ENCODE measurements at places on chromosomes 1 and 21.

DNA sequence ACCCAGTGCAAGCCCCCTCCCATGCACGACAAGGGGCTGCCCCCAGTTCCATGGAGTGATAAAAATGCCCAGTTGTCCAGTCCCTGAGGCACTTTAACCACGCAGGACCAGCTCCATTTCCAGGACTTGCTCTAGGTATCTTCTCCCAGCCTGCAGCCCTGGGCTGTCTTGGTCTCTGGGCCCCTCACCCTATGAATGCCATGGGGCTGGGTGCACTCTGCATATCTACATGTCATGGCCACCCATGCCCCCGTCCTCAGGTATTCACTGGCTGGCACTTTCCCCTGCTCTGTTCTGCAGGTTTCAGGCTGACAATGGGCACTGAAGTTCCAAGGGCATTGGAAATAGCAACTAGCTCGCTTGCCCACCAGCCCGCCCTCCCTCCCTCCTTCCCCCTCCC is 19.6 kb upstream of the C1orf174 start:
- DNase-seq = no peak

DNA sequence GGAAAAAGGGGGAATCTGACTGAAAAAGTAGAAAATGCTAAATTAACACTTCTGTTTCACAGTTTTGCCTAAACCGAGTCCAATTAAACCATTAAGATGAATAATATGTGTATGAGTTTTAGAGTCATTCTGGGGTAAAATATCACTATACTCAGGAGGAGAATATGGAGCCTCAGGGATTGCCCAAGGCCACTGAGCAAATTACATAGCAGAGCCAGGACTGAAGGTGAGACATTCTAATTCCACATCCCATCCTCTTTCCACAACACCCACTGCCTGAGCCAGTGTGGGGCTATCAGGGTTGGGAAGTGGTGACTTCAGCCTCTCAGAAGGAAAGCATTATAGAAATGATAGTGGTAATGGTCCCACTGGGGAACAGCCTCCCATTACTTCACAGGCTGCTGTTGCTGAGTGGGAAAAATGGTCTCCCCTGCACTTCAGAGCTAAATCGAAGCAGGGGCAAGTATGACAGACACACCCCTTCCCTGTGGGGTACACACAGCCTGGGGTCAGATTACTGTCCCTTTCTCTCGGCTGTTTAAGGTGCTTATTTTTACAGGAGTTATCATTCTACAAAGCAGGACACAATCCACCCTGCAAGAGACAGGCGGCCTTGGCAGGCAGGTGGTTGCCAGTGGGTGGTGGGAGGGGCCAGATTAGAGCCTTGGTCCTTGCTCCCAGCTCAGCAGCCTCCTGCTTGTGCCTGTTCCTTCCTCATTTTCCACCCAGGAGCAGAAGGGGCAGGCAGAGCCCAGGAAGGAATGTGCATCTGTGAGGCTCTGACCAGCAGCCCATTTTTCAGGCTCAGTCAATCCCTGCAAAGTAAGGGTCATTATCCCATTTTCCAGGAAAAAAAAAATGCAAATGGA is 9.5 kb upstream of the BCAR3 start:
- DNase-seq = no peak

DNA sequence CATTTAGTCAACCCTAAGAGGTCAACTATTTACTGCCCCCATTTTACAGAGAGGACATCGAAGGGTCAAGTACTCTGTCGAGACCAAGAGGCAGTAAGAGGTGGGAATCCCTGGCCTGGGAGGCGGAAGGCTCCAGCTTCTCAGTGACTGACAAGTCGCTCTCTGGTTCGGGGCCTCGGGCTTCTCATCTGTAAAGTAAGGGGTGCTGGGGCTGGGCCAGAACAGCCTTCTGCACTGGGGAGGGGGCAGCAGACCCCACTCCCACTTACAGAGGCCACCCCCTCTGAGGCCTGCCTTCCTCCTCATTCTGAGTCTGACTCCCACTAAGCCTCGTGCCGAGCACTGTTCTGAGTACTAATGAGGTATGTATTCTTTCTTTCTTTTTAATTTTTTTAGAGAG is 17.0 kb upstream of the IFNLR1 start:
- no peak for DNase-seq

DNA sequence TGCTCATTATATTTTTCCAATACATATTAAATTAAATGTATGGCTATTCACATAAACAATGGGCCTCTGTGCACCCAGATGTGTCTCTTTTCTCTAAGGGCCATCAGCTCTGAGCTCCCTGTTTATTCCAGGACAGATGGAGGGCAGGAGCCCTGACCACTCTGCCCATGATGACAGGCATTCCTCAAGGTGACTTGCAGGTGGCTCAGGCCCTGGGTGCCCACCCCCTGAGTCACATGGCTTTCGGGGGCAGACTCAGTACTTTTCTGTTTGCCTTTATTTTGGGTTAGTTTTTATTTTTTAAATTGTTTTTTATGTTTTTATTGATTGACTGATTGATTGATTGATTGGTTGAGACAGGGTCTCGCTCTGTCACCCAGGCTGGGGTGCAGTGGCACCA is 6.4 kb upstream of the LRP8 start:
- no peak for DNase-seq

DNA sequence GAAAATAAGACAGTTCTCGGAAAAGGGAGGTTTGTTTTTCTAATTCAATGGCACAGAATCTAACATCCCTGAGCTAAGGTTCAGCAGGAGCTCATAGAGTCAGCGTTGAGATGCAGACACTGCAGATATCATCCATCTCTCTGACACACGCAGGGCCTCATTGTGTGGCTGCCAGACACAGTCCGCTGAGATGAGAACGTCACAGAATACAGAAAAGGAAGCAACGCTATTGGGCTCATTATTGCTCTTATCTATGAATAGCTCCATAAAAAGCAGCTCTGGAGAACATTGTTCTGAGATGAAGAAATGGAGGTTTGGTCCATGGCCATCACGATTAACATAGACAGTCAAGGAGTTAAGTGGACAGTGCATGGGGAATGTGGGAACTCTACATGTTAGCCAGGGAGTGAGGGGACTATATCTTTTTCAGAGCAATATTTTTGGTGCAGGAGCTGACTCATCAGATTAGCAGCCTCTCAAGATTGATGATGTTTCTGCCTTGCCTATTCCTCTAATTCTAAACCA is 771.6 kb upstream of the CXADR start:
- DNase-seq = no peak

DNA sequence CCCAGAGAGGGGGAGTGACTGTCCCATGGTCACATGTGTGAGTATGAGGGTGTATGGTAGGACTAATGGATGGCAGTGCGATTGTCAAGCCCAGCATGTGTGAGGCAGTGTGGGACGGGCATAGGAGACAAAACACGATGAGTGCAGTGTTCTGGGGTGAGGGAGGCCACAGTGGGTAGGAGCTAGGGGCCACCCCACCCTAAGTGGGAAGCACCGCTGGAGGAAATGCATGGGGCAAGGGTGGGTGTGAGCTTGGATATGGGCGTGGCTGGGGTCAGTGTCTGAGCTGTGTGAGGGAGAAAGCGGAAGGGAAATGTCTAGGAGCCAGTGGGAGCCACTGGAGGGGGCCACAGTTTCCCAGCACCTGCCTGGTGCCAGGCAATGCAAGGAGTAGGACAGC is 56.5 kb downstream of the FOXO6 start:
- DNase-seq = no peak

DNA sequence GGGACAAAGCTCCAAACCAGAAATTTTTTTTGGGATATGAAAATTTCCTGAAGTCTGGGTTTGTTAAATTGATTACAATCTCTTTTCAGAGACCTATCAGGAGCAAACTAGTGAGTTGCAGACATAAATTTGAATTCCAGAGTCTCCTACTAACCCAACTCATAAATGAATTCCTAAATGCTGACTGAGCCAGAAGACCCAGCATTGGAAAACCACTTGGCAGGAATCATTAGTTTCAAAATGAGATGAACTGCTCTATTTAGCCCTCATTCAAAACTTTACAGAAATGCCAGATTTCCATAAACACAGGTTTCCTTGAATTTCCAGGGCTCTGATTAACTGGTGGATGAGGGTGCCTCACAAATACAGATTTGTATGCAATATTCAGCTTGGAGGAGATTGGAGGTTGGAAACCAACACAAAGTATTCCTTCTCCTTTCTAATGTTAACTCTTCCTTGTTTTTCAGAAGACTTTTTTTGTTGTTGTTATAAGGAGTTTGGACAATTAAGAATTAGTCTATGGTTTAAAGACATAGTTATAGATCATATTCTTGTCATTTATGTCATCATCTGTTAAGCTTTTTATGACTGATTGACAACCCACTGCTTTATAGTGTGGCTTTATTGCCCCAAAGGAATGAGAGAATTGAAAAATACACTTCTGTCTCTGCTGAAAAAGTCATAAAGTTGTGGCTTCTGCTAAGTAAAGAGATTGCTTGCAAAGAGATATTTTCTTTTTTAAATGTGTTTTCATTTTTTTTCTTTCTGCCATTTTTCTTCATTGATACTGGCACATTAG is 222.8 kb downstream of the HLX start:
- no peak for DNase-seq

GRCh38 chr1:203083463-203083921 is 2.3 kb downstream of the MYOG start:
- DNase-seq = no peak

DNA sequence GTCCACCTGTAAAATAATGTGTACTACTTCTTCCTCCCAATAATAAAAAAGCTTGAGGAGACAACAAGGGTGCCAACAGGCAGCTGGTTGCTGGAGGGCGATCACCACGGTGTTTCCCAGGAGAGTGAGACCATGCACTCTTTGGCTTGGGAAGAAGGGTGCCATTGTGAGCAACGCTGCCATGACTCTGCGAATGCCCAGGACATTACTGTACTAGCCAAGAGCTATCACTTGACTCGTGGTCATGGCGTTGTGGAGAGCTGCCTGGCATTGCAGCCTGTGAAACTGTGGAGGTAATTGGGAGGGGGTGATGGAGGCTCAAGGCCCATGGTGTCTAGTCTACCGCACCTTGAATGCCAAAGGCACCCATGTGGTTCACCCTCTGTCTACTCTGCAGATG is 14.6 kb upstream of the PRMT2 start:
- DNase-seq = no peak

DNA sequence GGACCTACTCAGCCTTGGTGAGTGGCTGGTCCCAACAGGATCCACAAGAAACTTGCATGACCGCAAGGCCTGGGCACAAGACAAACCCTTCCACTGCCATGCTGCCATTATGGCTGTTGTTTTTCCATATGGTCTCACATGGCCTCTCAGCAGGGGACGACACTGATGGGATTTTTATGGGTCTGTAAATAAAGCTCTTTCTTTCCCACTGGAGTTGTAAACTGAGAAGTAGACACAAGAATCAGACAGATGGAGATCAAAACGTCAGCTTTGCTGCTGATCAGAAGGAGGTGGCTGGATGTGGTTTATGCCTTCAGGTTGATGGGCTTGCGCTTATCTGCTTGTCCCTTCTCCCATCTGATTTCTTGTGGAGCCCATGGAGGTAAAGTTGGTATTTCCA is 138.1 kb upstream of the KCNJ6 start:
- no peak for DNase-seq

GRCh38 chr1:4702932-4703331 is 48.5 kb downstream of the AJAP1 start:
- DNase-seq = no peak

- DNase-seq = no peak
Measured at GRCh38 chr1:85626818-85627217, 46.3 kb downstream of the CCN1 start.

DNA sequence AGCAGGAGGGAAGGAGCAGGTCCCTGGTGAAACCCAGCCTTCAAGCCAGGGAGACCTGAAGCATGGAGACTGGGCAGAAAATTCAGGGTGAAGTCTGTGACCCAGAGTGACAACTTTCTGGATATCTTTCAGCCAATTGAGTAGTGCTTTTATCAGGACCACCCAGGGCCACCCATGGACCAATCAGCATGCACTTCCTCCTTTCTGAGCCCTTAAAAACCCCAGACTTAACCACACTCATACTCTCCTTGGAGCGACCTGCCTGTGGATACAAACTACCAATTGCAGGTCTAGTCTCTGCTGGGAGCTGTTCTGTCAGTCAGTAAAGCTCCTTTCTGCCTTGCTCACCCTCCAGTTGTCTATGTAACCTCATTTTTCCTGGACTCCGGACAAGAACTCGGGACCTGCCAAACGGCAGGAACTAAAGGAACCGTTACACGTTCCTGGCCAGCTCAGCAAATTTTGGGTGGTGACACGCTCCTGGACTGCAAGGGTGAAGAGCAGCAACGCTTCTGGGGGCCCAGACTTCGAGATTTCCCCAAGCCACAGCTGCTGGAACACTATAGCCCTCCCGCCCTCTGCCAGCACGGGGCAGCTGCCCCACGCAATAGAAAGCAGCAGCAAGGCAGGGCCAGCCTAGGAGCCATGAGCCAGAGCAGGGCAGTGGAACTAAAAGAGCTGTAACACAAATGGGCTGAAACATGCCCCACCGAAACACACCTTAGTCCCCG is 1183.4 kb downstream of the AMY1C start:
- no peak for DNase-seq

GRCh38 chr1:84146411-84147032 is 2.5 kb downstream of the PRKACB start:
- DNase-seq = no peak

DNA sequence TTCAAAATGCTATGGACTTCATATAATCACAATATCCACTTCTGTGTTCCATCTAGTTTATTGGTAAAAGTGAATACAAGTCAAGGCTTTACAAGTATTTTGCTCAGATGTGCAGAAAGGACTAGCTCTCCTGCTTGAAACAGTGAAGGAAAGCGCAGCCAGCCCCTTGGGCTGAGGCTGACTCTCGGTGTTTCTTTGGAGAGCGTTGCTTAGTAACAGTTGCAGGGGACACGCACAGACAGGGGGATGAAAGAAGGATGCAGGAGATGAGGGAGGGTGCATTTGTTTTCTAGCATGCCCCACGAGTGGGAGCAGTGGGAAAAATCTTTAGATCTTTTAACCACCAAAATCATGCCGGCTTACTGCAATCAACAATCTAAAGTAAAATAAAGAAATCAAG is 9.1 kb downstream of the PYCR2 start:
- DNase-seq = no peak

Data from cortex of kidney (tissue), 1 donor.